T47D (cell line): ENCODE measurements at places on chromosomes 3 and 15.

DNA sequence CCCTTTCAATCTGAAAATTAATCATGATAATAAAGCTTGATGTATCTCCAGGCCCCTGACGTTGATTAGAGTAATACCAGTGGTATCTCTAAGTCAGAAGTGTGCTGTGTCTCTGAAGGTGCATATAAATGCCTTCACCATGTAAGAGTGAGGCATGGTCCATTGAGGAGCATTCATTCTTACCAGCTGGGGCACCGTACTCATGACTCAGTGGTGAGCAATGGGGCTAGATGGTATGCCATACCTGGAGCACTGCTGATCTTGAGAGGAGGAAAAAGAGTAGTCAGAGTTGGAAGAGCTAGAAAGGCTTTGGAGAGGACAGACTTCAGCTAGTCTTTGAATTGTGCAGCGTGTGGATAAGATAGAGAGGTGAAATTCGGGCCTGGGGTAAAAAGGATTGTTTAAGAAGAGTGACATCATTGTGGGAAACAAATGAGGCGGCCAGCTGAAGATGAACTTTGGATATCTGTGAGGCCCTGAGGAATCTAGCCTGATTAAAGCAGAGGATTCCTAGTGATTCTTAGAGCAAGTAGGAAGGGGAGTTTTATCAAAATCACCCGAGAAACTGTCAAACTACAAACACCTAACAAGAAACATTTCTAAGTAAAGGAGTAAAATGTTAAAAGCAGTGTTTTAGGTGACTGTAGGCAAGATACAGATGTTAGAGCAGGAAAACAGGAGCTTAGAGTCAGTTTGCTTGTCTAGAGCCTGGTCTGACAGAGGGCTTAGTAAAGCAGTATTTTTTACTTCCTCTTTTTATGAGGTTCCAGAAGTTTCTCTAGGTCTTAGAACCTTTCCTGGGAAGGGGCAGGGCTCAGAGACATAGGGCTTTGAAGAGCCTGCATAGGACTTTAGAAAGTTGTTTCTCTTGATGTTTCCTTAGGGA is 13.6 kb downstream of the TMOD3 start:
- DNase-seq = no peak

DNA sequence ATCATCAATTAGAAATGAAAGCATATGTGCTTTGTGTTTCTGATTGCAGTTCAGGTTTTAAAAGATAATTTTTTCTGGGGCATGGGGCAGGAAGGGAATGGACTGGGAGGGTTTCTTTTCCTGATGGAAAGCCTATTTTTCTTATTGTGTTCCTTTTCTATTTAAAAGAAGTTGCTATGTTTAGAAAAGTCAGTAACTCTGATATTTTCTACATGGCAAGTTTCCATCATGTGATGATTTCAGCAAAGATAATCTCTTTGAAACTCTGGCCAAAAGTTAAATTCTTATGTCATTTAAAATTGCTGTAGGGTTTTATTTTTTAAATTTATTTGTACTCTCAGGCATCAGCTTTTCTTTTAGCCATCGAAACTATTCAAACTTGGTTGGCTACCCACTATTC is 601.2 kb downstream of the FOXP1 start:
- no peak for DNase-seq

GRCh38 chr3:39434574-39434973 is 28.1 kb downstream of the RPSA start:
- DNase-seq = no peak

- no peak for DNase-seq
Measured at GRCh38 chr3:123491966-123492587, 43.2 kb upstream of the ADCY5 start.

DNA sequence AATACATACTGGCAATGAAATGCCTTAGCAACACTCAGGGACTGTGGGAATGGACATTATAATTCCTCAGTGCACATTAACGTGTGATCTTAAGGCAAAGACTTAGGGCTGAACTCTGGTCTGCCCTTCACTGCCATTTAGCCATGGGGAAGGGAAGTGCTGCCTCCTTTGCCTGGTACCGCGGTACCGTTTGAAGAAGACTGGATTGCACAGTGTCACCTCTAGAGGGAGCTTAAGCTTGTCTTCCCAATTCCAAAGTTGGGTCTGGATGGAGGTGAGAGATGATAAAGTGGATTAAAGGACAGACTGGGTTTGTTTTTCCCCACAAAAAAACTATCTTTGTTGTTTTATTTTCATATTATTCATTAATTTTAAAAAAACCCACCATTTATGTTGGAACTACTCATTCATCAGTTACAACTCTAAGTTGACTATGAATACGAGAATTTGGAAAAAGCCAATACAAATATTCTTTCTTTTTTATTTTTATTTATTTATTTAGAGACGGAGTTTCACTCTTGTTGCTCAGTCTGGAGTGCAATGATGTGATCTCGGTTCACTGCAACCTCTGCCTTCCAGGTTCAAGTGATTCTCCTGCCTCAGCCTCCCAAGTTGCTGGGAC is 60.0 kb upstream of the SYN2 start:
- DNase-seq = peak; percentile 22

- DNase-seq = no peak
Measured at GRCh38 chr3:45596290-45596791, 1.8 kb downstream of the LIMD1 start.

DNA sequence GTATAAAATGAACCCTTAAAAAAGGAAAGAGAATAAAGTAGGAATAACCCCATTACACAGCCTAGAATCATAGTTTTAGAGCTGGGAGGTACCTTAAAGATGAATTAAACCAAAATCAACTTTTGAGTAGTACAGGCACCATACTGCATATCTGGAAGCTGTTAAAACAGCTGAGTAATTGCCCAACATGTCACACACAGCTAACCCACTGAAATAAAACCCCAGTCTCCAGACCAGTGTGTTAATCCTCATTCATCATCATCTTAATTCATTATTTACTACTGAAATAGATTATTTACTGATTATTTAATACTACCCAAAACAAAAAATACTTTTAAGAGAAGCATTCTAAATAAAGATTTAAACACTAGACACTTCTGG is 52.8 kb downstream of the GPR160 start:
- no peak for DNase-seq
